ENCODE measurements at places on chromosomes 1 and 21.
A peak's percentile ranks its signal among the peaks of the same experiment; 100 is the strongest.

DNA sequence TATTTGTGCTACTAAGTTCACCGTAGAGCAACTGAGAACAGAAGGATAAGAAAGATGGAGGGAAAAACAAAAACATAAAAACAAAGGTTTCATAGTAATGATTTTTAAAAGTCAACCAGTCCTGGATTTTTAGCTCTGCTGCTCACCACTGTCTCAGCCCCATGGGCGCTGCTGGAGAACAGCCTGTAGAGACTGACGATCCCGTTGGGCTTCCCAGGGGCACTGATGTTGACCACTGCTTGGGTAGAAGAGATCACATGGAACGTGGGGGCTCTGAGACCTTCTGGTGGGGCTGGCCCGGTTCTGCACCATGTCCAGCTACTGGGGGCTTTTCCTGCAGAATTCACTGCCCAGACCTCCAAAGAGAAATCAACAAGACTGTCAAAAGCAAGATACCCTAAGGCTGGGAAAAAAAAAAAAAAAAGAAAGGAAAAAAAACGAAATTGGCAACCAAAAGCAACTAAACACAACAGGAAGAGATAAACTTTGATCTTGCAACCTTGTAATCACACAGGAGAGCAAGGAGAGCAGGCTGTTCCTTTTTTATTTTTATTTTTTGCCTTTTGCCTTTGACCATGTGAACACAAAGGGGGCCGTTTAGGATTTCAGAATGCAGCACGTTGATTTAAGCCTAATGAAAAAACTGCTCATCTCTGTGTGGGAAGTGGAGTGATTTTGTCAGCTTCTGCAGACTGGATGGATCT is 83.5 kb downstream of the KCTD3 start:
- DNase-seq, result no peak

DNA sequence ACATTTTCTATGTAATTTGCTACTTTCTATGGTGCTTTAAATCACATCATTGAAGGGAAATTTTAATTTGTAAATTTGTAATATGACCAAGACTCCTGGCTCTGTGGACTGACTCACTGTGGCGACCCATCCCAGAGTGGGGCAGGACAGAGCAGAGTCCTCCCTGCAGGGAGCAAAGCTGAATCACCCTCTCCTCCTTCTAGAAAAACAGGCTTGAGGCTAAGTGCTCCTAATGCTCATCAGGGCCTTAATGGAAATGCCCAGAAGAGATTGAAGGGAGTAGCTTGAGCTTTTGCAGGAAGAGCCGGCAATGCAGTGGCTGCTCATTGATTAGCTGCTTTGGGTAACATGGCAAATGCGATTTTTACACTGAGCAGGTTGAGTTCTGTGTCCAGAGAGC is 16.8 kb downstream of the S100A10 start:
- no peak for DNase-seq

DNA sequence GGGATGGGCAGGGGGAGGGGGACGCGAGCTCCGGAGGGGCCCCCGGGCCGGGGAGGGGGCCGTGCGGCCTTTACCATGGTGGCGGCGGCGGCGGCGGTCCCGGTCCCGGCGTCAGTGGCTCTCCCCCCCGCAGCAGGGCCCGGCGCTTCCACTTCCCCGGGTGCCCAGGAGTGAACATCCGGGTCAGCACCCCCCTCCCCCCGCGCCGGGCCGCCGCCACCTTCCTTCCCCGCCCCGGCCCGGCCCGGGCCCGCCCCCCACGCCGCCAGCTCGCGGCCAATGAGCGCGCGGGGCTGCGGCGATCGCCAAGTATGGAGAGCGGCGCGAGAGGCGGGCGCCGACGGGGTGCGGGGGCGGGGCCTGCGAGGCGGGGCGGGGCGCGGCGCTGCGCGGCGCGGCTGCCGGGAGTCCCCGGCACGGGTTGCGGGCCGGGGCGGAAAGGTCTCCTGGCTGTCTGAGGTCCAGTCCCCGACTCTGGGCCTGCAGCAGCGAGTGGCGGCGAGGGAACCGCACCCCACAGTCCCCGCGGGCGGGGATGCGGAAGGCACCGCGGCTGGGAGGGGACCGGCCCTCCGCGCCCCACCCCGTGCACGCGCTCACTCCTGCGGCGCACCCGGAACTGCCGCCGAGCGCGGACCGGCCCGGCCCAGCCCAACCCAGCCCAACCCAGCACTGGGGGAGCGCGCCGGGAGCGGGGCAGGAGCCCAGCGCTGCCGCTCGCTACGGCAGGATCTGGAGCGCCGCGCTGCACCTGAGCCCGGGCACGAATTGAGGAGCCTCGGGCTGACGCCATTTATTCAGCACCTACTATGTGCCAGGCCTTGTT is at the start of gene CAPZB:
TSS of gene CAPZB (minus strand) at position 178 of the 826 bp plus-strand sequence. CDS start at position 77, 101 bp downstream.
- peak; percentile 96 for DNase-seq

DNA sequence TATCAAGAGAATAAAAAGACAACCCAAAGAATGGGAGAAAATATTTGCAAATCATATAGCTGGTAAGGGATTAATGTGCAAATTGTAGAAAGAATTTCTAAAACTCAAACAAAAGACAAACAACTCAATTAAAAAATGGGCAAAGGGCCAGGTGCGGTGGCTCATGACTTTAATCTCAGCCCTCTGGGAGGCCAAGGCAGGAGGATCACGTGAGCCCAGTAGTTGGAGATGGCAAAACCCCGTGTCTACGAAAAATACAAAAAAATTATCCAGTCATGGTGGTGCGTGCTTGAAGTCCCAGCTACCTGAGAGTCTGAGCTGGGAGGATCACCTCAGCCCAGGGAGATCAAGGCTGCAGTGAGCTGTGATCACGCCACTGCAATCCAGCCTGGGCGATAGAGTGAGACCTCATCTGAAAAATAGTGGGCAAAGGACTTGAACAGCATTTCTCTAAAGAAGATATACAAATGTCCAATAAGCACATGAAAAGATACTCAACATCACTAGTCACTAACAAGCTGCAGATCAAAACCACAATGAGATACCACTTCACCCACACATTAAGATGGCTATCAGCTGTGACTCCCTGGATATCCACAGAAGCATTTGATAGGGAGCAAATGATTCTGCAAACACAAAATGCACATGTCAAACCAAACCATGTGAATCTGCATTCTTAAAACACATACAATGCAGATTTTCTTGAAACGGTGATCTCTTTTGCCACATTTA is 20.9 kb downstream of the SLC30A1 start:
- no peak for DNase-seq

DNA sequence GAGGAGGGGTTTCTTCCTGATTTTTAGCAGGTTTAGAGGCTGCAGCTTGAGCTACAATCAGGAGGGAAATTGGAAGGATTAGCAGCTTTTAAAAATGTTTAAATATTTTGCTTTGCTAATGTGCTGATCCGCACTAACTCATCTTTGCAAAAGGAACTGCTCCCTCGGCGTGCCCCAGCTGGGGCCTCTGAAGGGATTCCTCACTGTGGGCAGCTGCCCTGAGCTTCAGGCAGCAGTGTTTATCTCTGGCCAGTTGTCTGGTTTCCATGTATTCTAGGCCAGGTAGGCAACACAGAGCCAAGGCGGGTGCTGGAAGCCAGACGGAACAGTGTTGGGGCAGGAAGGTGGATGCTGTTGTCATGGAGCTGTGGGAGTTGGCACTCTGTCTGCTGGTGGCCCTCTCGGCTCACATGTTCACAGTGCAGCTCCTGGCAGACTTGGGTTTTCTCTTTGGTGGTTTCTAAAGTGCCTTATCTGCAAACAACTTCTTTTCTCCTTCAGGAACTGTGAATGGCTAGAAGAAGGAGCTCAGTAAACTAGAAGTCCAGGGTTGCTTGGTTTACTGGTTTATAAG is 18.9 kb downstream of the NECAP2 start:
- DNase-seq, result no peak

DNA sequence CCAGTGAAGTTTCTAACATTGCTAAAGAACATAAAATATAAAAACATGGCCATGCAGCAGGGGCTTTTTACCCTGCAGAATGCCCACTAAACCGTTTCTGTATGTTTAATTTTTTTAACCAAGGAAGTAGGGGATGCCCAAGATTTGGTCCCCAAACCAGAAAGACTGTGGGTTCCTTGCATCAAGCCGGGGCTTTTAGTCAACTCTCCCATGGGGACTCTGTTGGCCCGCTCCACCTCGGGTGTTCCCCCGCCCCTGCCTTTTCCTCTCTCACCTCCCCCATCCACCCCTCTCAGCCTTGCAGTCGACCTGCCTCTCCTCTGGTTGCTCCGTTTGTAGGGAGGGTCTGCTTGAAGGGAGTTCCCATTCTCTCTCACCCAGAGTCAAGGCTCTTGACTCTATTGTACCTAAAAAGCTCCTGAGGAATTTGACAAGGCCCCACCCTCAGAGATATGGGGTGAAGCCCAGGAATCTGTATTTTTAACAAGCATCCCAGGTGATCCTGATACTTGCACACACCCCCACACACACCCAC is 117.5 kb downstream of the TOMM20 start:
- DNase-seq, result no peak

DNA sequence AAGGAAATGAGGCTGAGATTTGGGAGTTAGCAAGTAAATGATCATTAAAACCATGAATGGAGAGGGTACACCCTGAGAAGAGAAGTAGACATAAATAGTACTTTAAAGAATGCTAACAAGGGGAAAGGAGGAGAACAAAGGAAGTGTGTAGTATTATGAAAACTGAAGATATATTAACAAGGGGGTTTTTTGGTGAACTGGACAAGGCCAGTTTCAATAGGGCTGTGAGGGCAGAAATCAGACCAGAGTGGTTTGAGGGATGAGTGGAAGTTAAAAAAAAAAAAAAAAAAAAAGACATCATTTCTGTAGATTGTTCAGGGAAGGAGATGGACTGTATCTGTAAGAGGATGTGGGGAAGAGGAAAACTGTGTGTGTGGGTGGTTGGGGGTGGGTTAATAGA is 137.1 kb downstream of the PLA2G4A start:
- no peak for DNase-seq

- DNase-seq, result no peak
Observed at GRCh38 chr1:184113251-184113650, 61.7 kb downstream of the TSEN15 start.

- no peak for DNase-seq
Observed at GRCh38 chr1:165383599-165384405, 27.3 kb upstream of the LMX1A start.

DNA sequence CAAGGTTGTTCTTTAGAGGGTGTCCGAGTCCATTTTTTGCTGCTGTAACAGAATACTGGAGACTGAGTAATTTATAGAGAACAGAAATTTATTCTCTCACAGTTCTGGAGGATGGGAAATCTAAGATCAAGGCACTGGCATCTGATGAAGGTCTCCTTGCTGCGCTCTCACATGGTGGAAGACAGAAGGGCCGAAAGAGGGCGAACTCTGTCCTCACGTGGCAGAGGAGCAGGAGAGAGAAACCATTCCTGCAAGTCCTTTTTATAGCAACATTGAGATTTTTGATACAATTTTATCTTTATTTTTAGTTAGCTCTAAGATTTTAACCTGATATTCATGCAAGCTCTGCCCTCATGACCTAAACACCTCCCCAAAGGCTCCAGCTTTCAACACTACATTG is 48.3 kb downstream of the ATG4C start:
- DNase-seq, result no peak

GRCh38 chr1:95352767-95353166 is 118.8 kb downstream of the RWDD3 start:
- no peak for DNase-seq

DNA sequence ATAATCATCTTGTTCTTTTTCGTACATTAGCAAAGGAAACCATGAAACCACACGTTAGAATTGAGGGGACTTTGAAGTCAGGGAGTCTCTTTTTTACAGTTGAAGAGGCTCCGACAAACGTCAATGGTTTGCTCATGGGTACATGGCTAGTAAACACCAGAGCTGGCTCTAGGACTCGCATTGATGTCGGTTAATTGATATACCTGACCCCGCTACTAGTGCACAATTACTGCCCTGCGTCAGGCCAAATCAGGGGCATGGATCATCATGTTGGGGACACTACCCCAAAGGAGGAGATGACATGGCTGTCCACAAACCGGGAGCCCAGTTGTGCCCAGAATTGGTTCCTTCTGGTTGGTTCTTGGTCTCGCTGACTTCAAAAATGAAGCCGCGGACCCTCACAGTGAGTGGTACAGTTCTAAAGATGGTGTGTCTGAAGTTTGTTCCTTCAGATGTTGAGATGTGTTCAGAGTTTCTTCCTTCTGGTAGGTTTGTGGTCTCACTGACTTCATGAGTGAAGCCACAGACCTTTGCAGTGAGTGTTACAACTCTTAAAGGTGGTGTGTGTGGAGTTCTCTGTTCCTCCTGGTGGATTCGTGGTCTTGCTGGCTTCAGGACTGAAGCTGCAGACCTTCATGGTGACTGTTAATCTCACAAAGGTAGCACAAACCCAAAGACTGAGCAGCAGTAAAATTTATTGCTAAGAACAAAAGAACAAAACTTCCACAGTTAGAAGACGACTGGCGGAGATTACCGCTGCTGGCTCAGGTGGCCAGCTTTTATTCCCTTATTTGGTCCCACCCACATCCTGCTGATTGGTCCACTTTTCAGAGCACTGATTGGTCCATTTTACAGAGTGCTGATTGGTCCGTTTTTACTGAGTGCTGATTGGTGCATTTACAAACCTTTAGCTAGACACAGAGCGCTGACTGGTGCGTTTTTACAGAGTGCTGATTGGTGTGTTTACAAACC is 126.9 kb upstream of the ERRFI1 start:
- no peak for DNase-seq

DNA sequence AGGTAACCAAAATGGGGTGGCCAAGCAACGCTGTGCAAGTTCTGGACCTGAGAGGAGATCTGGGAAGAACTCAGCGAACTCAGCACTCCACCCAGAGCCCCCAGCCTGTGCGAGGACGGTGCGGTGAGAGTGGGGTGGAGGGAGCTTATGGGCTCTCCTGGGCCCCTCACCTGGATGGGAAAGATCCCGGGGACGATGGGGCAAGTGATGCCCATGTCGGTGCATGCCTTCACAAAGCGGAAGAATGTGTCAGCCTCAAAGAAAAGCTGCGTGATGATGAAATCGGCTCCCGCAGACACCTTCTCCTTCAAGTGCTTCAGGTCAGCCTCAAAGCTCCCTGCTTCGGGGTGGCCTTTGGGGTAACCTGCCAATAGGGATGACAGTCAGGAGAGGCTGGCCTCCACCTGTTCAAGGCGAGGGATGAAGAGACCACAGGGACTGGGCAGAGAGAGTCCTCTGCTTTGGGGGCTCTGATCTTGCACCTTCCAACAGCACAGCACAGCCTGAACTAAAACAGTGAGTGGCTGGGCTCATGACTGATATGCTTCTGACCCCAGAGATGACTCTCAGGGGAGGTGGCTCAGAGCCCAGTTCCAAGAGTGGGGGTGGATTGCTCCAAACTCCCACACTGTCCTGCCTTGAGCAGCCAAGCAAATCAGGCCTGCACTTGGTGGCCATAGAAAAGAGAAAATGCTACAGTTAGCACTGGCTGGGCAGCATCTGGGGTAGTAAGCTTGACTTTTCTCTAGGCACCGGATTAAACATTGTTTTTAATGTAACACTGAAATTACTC is 9.5 kb downstream of the MTHFR start:
- no peak for DNase-seq

- DNase-seq, result no peak
Observed at GRCh38 chr1:71656902-71657301, 576.1 kb upstream of the ZRANB2 start.

GRCh38 chr21:27040738-27041469 is 74.0 kb upstream of the ADAMTS5 start:
- no peak for DNase-seq

DNA sequence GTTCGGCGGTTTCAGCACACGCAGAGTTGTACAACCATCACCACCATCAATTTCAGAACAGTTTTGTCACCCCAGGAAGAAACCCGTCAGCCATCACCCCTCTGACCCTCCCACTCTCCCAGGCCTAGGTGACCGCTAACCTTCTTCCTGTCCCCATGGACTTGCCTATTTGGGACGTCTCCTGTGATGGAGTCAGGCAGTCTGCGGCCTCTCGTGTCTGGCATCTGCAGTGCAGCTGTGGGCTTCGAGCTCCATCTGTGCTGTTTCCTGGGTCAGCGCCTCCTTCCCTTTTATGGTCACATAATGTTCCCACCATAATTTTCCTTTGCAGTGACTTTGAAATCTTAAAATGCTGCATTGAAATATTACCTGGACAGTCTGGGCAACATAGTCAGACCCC is 24.4 kb downstream of the SLC45A1 start:
- no peak for DNase-seq
